HT1080 (cell line): ENCODE measurements at places on chromosomes 4 and X.

DNA sequence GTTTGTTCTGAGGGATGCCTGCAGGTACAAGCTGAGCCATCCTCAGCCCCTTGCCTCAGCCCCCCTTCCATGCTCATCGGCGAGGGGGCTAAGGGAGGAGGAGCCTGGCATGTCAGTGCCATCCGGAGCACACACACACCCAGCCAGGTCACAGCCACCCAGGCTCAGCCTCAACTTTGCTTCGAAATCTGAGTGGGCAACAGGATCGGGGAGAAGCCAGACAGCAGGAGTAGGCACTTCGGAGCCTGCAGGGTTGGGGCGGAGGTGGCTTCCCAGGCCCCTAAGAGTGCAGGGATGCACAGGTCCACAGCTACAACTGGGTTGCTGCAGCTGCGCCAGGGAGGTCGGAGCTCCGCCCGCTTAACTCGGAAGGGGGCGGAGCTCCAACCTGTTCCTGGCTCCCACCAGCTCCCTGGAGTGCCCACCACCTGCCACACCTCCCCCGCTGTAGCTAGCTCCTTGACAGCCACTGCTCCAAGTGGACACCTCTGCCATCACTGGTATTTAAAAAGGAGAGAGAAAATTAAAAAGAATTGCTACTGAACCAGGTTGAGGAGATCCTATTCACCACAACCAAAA lies 192.9 kb upstream of the GALNT7 start:
- DNase-seq, result no peak

GRCh38 chr4:184511156-184511555 lies 36.8 kb upstream of the IRF2 start:
- no peak for DNase-seq

DNA sequence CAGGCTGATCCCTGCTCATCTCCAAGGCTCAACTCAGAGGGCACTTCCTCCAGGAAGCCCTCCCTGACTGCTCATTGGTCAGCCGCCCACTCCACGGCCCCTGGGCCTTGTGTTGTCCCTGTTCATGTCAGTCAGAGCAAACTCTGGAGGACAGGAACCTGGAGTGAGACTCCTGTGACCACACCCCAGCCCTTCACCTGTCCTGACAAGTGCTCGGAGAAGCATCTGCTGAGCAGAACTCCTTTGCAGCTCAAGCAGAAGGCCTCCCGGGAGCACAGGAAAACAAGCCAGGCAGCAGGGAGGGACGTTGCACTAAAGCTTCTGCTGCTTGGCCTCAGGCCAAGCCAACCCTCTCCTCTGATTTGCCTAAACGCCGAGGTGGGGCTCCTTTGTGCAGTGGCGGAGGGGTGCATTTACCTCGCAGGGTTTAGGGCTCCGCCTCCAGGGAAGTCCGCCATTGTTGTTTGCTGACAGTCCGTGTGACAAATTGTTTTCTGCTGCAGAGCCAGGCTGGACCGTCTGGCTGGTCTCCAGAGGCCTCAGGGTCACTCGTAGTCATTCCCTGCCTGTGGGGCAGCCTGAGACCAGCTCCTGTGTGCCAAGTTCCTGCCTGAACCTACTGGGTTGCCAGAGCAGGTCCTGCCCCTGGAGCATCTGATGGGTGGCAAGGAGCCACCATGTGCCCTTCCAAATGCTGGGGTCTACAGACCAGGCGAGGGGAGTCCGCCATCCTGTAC lies 61.8 kb downstream of the C4orf50 start:
- DNase-seq, result no peak

GRCh38 chr4:95319169-95319568 lies 229.6 kb downstream of the UNC5C start:
- DNase-seq, result no peak

DNA sequence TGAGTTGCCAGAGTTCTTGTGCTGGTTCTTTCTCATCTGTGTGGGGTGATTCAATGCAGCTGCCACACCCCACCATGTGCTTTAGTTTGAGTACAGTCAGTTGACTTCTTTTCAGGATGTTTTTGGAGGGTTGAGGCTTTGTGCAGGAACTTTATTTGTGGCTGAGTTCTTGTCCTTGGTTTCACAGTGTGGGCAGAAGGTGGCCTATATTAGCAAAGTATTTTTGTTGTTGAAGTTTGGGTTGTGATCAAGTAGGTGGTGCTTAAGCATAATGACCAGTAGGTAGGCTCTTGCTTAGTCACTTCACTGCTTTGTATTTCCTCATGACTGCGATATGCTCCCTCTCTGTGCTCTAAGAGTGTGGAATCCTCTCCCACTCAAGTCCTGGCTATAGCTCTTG lies 80.3 kb downstream of the ARHGAP24 start:
- DNase-seq, result no peak

DNA sequence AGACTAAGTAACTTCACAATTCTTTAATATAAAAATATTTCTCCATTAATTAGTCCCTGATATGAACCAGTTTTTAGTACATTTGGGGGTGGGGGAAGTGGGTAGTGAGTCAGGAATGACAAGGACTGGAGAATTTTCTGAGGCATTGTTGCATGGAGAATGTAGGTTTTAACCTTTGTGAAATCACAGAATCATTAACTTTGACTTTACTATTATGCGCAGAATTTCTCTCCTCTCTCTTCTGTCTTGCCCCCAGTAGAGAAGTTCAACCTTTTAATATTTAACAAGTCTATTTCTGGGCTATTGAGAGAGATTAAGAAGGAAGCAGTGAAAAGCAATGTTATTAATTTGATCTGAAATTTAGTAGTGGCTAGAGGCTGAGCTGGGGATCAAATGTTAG lies 597.0 kb downstream of the PCDH18 start:
- no peak for DNase-seq

DNA sequence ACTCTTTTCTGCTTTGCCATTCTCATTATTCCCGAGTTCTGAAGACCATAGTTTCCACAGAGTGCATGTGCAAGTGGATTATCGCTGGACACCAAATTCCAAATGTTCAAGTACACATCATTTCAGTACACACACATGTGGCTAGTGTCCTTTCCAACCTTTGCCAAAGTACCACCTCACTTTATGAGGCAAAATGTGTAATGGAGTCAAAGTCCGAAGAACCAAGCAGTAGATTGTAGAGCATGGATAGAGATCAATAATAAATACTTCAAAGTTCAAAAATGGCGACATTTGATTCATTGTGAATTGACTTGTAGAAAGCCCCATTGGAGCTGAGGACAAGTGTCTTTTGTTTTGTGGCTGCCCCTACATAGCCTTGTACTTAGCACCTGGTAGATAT lies 115.6 kb downstream of the TMEM164 start:
- no peak for DNase-seq

- no peak for DNase-seq
These were observed 323 bp downstream of the PDE6B start for GRCh38 chr4:625631-626161.

DNA sequence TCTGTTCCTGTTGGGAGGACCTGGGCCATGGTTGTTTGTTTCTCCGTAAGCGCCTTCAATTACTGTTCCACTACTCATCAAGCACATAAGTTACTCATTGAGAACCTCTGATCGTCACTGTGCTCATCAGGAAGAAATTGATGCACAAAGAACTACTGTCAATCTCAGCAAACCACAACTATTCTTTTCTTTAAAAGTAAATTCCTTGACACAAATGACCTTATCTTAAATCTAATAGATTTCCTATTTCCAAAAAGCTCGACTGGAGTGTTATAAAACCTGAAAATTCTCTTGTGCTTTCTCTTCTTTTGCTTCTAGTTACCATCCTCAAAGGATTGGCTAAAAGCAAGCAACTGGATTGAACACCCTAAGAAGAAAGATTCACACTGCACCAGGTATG lies at the start of gene MUC7:
MUC7 (plus strand) TSS at position 301 of the 400 bp plus-strand sequence. CDS start 1,825 bp downstream, outside the sequence.
- no peak for DNase-seq

- no peak for DNase-seq
These were observed 187.9 kb downstream of the COMMD8 start for GRCh38 chr4:47275595-47275994.

GRCh38 chr4:87624698-87625097 lies 16.4 kb downstream of the DSPP start:
- no peak for DNase-seq

GRCh38 chrX:102983205-102983604 lies 46.1 kb downstream of the RAB40AL start:
- no peak for DNase-seq

DNA sequence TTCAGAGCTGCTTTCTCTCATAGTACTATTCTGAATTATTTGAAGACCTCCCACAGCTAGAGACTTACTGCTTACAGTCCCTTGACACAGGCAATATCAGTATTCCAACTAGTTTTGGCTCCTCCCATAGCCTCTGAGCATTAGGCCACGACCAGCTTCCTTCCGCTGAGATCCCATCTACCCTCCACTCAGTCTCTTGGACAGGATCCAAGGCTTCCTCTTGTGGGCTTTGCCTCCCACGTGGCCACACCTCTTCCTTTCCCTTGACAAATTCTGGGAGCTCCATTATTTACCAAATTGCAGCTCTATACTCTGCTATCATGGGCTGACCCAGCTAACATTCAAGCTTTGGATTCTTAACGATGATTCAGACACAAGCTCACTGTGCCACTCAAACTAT lies 470.4 kb upstream of the GALNT7 start:
- DNase-seq, result peak; percentile 41

GRCh38 chr4:63325140-63325539 lies 1084.1 kb downstream of the TECRL start:
- DNase-seq, result no peak

GRCh38 chr4:139279760-139280620 lies at the start of gene MGARP:
Gene MGARP, minus strand, starts transcription at chr4:139280225. Its CDS starts 67 bp downstream, at chr4:139280158.
- DNase-seq, result no peak

DNA sequence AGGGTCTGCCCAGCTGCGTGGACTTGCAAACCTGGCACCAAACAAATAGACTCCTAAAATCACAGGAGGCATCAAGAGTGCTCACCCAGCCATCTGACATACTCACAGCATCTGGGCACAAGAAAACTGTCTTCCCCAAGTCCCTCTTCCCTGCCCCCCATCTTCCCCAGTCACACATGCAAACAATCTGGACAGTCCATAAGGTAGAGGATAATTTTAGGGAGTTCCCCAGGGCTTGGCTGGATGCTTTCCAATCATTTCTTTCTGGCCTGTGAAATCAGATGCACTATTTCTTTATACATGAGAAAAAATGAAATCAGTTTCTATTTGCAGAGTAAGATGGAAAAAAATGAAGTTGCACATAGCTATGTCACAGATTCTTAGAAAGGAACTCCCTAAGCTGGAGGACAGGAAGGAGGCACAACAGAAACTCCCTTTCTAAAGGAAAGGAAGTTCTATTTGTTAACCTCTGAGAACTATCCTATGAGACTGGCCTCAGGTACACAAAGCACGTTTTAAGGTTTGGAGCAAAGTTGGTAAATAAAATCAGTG lies 342.3 kb downstream of the HNRNPD start:
- DNase-seq, result no peak

GRCh38 chr4:59537246-59537886 lies 1662.8 kb upstream of the ADGRL3 start:
- peak; percentile 68 for DNase-seq

DNA sequence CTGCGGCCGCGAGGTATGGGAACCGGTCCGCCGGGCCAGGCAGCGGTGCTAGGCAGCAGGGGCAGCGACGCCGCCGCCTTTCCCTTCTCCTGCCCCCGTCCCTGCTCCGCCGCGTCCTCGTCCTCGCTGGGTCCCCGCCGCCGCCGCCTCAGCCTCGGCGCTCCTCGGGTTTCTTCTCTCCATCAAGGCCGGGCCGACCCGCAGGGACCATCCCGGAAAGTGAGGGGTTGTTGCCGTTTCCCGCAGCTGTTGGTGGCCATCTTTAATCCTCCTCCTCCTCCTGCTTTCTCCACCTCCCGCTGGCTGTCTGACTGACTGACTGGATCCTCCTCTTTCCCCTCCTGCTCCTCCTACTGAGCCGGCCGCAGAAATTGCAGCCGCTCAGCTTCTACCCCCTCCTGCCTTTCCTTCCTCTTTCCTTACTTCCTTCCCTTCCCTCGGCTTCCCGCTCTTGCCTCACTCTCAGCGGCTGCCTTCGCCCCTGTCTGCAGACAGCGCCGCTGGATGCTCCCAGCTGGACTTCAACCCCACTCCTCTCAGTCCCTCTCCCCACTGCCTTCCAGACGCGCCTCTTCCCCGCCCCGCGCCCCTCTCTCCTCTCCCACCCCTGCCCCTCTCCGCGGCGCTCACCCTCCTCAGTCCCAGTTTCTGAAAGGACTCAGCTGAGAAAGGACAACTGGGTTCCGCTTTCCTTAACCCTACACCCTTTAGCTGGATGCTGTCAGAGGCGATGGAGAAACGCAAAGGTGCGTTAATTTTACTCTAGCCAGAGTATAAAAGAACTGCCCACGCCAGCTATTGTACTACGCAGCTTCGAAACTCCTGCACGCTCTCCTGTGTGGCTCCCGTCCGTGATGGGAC lies at the start of gene WDFY3:
WDFY3 (minus strand) TSS at position 309 of the 861 bp plus-strand sequence. CDS start 106,099 bp downstream, outside the sequence.
- DNase-seq, result peak; percentile 95

DNA sequence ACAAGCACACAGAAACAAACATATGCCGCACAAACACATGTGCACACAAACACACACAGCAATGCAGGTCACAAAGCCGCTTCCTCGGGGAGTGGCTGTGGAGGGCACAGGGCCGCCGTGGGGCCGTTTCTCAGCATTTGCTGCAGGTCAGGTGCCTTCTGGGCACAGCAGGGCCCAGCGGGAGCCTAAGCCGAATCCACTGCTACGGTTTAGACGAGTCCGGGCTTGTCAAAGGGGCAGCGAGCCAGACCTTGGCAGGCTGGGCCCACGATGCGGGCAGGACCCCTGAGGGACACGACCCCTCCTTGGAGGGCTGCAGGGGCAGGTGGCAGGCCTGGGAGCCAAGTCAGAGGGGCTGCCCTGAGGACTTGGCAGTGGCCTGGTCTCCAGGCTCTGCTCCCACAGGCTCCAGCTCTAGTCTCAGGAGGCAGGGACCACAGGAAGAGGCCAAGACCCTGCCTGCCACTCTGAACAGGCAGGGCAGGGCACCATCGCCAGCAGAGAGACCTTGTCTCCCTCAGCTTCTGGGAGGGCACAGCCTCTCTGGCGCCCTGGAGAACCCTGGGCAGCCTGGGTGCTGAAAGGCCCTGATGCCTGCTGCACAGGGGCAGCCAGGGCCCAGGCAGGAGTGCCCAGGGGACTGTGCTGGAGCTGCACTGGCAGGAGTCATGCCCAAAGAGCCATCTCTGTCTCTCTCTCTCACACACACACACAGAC lies 5.5 kb upstream of the ATP2B3 start:
- DNase-seq, result no peak

- no peak for DNase-seq
These were observed at the start of gene MAOB for GRCh38 chrX:43882294-43882681. Gene MAOB, minus strand, starts transcription at chrX:43882450. Its CDS starts 151 bp downstream, at chrX:43882299.

DNA sequence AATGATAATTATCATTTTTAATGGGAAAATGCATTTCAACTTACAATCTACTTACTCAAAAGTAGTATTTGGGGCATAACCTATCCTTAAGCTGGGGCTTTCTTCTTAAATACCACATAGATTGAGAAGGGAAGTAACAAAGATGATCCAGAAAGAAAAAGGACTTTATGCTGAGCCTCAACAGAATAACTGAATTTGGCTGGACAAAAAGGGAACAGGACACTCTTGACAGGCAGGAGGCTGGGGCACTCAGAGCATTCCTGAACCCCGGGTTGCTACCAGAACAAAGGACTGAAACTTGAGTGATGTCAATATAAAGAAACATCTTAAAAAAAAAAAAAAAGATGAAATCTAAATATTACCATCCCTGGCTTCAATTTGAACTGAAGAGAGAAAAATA lies 23.9 kb downstream of the RELL1 start:
- no peak for DNase-seq
